Right cardiac atrium (tissue), 5 donors: ENCODE measurements at places on chromosomes 16 and 17.
A peak's percentile ranks its signal among the peaks of the same experiment; 100 is the strongest.

DNA sequence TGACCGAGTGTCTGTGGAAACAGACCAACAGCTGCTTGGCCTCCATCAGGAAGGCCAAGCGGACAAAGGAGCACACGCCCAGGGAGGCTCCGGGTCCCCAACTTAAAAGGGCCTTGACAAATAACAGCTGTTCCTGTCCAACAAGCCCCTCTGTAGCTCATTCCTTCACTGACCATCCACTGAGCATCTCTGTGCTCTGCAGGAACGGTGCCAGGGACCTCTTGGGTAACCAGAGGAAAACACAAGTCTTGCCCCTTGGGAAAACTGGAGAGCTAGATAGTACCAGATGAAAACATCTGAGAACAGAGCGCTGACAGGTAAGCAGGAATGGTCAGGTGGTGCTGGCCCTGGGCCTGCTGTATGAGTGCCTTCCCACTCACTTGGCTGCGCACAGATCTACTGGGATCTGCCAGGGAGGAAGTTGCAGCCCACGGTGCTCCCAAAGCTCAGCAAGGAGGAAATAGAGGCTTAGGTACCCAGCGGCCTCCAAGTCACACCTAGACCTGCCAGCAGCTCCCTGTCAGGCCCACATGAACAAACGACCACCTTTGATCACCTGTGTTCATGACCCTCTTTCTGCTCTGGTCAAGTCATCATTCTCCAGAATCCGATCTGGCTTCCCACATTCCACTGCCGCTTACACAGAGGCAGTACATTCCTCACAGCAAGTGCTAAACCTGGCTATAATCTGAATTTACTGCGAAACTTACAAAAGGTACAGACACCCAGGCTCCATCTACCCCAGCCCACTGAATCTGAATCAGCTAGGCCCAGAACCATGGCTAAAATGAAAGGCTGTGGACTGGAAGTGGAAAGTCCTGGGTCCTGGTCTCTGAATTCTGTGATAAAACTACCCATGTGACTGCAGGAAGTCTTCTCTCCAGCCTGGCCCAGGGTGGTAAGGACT is 12.5 kb downstream of the DCAKD start:
- peak; percentile 60 for DNase-seq

- DNase-seq, result peak; percentile 30
Observed at GRCh38 chr17:4834681-4835020, 1.5 kb downstream of the MINK1 start.

DNA sequence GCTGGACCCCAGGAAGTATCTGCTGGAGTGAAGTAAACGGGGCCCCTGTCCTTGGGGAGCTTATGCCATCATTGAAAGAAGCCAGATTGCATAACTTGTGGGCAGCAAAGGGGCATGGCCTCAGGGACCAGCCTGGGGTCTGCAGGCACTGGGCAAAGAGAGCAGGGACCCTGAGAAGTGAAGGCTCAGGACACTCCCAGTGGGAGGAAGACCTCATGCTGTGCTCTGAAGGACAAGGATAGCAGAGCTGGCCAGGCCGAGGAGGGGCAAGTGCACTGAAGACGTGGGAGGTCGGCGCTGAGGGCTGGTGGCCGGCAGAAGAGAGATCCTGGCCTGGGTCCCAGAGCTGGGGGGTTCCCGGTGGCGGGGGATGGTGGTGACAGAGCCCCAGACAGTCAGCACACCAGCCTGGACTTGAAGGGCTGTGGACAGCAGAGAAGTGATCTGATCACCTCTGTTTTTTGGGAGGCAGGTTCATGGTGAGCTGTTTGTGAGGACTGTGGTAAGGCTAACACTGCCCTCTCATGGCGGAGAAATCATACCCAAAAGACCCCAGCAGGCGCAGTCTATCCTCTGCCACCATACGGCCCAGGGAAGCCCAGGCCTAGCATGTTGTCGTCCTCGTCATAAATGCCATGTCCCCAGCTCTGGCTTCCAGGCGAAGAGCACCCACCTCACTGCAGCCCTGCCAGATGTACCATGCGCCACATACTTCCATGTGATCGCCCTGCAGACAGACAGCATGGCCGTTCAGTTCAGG is 7.1 kb upstream of the CNP start:
- DNase-seq, result peak; percentile 63

DNA sequence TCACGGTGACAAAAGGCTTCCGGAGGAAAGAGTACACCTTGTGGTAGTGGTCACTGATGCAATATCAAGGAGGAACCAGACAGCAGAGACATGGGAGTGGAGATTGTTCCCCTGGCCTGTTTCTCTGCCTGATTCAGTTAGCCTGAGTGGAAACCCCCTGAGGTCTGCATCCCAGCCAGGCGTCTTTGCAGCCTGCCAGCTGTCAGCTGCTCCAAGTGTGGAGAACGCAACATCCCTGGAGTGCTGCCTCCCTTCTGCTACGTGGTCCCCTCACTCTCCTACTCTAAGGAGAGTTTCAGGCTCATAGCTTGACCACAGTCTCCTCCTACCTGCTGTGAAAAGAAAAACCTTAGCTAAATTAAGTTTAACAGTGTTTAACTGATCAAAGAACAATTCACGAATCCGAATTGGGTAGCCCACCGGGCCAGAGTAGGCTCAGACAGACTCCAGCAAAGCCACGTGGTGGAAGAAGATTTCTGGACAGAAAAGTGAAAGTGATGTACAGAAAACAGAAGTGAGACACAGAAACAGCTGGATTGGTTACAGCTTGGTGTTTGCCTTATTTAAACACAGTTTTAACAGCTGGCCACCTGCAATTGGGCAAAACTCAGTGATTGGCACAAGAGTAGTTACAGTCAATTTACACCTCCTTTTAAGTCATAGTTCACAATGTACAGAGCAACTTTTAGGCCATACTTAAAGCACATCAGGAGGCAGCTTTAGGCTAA is 188.6 kb downstream of the DNAH9 start:
- no peak for DNase-seq

DNA sequence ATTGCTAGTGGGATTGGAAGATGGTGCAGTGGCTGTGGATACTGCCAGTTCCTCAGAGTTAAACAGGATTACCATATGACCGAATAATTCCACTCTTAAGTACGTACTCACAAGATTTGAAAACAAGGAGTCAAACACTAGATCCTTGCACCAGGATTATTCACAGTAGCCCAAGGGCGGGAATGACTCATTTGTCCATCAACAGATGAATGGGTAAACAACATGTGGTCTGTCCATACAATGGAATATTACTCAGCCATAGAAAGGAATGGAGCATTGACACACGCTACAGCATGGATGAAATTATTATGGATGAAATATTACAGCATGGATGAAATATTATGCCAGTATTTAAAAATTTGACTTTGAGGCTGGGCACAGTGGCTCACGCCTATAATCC is 9.1 kb upstream of the MAPK8IP3 start:
- DNase-seq, result no peak

DNA sequence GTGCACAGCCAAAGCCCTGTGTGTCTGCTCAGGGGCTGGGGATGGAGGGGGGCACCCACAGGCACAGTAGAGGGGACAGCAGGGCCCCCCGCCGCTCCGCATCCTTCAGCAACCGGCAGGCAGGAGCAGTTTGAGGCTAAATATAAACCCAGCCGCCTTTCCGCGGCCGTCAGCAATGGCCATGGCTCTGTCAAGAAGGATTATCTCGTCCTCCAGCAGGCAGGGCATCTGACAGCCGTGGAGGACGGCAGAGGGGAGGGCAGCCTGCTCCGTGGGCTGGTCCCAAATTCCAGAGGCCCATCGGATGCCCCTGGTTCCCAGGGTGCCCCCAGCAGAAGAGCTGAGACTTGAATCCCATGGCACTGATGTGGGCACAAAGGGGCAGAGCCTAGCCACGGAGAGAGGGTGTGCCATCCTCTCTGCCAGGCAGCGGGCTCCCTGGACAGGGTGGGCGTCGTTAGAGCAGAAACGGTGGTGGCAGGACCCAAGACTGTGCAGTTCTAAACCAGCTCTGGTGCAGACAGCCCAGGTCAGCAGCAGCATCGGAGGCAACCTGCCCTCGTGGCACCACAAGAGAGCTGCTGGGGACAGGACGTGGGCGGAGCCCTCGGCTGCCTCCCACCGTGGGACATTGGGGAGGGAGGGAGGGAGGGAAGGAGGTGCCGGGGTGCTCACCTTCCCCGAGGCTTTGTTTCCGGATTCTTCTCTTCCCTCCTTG is 198.8 kb upstream of the CIBAR2 start:
- no peak for DNase-seq

DNA sequence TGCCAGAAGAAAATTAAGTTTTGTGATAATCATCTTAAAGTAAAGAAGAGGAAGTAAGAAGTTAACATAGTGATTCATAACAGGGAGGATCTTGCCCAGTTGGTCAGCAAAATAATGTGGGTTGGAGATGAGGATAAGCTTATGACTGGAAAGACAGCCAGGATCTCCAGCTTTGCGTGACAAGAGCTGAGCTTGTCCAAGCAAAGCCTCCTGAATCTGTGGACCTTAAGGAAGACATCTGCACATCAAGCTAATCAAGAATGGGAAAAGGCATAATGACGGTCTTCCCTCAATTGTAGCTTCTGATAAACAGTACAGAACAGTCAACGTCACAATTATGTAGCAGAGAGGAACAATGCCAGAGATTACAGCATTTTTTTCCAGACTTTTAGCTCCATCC is 744.7 kb upstream of the GOT2 start:
- no peak for DNase-seq

DNA sequence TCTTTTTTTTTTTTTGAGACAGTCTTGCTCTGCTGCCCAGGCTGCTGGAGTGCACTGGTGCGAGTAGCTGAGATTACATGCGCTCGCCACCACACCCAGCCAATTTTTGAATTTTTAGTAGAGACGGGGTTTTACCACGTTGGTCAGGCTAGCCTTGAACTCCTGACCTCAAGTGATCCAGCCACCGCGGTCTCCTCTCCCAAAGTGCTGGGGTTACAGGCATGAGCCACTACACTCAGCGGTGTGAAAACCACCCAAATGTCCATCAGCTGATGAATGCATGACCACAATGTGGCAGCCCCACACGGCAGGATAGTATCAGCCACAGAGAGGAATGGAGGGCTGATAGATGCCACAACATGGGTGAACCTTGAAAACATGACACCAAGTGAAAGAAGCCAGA is 2.1 kb downstream of the P2RX5 start:
- no peak for DNase-seq

- DNase-seq, result no peak
Observed at GRCh38 chr16:27344721-27345120, 30.9 kb downstream of the IL4R start.

DNA sequence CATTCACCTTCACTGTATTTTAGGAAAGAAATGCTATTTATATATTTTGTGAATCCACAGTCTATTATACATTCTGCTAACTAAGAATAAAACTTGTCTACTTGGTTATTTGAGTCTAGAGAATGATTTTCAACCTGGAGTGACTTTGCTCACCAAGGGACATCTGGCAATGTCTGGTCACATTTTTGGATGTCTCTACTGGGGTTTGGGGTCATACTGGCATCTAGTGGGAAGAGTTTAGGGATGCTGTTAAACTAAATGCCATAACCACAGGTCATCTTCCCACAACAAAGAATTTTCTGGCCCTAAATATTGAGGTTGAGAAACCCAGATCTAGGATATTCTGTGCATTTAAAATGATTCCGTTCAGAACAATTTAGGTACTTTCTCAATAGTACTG is 26.0 kb downstream of the KCNJ16 start:
- DNase-seq, result no peak

DNA sequence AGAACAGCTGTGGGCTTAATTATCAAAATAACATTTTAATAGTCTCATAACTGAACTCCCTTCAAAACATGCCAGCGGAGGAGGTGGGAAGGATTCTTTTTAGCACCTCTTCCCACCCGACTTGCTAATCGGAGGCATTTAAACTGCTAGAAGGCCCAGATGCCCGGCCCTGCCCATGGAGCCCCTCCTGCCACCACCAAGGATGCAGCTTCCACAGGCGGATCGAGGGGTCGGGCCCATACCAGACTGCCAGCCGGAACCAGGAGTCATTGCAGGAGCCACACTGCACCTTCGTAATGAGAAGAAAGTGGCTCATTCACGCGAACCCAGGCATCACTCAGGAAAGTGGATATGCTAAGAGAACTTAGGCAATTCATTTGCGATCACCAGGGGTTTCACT is 201.2 kb downstream of the C16orf78 start:
- DNase-seq, result no peak

DNA sequence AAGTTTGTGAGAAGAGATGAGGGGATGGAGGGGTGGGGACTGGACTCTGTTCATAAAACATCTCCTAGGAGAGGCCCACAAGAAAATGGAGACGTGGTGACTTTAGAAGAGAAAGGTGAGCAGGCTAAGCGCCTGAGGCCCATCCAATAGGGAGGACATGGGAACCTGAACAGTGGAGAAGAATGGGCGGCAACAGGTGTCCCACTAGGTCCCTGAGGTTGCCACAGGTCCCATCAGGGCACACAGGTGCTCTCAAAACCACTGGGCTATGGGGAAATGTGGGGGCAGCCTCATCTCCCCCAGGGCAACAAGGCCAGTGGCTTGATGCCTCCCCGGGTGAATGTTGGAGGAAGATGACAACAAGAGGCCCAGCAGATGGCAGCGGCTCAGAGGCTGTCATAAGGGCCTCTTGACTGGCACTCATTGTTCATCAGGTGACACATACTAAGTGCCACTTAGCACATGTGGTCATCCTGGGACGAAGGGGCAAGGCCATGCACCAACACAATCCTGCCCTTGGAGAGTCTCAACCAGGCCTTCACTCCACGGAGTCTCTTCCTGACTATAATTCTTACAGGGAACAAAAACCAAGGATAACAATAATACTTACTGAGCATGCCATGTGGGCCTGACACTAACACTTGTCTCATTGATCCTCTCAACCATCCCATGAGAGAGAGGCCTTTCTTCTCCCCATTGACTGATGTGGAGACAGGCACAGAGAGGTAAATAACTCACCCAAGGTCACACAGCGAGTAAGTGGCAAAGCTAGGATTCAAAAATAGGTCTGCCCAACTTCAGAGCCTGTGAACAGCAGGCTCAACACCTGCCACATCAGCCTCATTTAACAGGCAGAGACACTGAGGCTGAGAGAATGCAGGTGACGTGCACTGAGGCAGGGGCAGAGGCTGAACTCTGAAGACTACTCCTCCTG is 38.0 kb downstream of the CUEDC1 start:
- DNase-seq, result no peak

- DNase-seq, result peak; percentile 85
Observed at GRCh38 chr16:1413684-1414531, 596 bp downstream of the UNKL start.

GRCh38 chr16:11990702-11991390 is 14.3 kb downstream of the SNX29 start:
- DNase-seq, result no peak

DNA sequence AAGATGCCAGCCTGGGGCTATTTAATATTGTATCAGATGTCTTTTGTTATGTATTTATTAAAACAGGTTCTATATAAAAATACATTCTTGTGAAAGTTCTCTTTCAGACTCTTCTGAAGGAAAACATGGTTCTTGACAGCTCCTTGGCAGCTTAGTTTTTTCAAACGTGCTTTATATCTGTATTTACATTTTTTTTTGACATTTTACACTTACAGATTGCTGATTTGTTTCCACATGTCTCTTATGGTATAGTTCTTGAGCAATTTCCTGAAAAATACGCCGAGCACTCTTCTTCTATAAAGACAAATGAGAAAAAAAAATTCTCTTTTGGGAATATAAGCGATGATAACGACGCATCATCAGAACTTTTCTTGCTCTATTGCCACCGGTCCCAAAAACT is 9.5 kb downstream of the IGSF6 start:
- DNase-seq, result no peak

- DNase-seq, result no peak
Observed at GRCh38 chr17:74362069-74362405, 369 bp upstream of the BTBD17 start.
